Astrocyte of the spinal cord (primary cell): ENCODE measurements at places on chromosomes 7 and 10.

- DNase-seq: no peak
Measured at GRCh38 chr7:2715341-2716231, 27.6 kb downstream of the AMZ1 start.

DNA sequence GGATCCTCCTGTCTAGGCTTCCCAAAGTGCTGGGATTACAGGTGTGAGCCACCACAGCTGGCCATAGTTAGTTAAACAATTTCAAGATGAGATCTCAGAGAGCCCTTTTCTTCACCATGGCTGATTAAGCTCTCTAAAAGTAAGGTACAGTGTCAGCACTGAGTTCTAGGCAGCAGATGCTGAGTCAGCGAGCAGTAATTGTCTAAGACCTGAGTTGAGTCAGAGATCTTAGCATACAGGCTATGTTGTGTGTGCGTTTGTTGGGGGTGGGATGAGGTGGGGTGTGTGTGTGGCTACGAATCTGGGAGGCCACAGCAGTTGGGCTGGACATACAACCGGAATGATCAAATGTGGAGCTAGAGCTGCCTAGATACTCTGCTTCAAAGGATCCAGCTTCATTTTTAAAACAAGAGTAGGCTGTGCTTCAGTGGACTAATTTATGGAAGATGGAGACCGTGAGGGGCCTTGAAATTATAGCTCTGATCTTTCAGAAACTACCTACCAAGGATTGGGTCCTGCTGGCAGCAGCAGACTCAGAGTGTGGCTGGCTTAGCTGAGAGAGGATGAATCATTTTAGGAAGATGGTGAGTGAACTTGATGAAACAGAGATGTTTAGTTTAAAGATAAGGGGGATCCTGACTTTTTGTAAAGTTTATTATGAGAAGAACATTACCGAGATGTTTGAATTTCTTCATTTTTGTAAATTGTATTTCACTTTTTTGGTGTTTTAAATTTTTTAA is 17.5 kb upstream of the MTPN start:
- DNase-seq: peak; percentile 57

DNA sequence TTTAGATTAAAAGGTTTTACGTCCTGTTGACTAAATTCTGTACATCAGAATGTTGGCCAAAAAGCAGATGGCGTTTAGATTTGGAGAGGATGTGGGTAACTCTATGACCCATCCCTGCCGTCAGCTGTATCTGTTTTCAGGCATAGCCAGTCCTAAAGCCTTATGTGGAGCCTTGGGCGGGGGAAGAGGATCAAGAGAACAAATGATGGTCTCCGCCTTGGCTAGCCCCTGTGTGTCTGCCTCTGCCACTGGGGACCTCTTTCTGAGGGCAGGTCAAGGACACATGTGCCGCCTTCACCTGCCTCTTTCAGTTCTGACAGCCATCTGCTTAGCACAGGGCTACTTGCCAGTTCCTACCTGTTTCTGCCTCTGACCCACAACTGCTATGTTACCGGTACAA is 24.1 kb downstream of the PDSS1 start:
- no peak for DNase-seq

DNA sequence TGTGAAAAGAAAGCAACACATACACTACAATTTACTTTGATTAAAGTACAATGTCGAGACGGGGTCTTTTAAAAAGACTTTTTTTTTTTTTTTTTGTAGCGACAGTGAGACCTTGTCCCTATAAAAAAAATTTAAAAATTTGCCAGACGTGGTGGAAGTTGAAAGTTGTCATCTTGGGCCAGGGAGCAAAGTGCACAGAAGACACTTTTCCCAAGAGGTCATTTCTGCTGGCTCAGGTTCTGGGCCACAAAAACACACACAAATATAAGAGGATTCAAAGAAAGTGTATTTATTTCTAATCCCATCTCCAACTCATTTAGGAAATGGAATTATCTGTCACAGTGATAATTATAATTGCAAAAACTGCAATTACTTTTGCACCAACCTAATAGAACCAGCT is 24.7 kb downstream of the SLC26A3 start:
- DNase-seq: no peak

DNA sequence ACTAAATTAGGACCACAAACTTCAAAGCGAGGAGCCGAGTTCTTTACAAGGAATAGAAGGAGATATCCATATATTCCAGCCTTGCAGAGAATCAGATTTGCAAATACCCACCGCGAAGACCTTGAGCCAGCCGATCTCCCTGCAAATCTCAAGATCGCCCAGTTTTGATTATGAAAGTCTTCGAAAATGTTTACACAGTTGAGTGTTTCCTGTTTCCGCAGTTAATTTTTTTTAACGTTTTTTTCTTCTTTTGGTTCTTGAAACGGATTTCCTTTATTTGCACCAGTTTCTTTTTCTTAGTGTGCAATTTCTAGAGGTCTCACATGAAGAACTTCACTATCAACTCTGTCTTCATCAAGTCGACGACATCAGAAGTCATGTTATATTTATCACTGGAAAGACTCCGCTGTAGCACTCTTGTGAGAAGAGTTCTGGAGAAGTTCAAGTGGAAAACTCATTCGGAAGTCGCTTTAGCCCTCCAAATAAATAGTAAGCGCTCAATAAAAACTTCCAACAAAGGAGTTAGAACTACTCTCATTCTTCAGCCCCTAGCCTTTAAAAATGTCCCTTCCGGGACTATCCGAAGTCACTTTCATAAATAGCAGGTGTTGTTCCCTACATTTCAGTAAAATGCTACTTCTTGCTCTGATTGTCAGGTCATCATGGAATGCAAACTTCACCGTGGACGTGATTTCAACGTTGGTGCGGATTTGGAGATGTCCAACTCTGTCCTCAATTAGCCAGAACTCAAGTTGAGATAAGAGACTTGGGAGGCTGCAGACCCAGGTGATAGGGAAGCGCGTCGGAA is 11.9 kb upstream of the SPAG6 start:
- DNase-seq: no peak

DNA sequence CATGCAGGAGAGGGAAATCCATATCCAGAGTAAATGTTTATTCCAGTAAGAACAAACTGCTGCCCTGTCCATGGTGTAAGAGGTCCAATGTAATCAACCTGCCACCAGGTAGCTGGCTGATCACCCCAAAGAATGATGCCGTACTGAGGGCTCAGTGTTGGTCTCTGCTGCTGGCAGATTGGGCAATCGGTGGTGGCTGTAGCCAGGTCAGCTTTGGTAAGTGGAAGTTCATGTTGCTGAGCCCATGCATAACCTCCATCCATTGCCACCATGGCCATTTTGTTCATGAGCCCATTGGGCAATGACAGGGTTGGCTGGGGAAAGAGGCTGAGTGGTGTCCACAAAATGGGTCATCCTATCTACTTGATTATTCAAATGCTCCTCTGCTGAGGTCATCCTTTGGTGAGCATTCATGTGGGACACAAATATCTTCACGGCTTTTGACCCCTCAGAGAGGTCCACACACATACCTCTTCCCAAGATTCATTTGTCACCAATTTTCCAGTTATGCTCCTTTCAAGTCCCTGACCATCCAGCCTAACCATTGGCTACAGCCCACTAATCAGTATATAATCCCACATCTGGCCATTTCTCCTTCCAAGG is 23.3 kb upstream of the PAPSS2 start:
- DNase-seq: no peak

DNA sequence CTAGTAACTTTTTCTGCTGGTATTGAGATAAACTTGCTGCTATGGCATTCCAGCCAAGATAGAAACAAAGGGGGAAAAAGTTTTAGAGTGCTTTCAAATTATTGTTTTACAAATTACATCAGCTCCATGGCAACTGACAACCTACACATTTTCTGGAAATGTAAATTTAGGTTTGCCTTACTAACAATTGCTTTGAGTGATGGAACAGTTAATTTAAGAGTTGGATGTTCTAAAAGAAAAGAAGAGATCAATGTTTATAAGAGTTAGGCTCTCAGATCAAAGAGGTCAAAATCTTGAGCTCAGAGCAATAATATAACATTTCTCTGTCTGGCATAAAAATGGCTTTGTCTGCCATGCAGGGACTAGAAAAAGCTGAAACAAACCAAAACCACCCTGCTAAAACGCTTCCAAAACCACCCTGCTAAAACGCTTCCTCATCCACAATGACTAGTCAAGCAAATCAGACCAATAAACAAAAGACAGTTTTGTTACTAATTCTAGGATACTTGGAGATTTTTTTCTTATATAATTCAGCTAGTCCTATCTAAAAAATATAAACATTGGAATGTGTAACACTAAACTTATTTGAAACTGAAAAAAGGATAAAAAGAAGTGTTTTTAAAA is 32.3 kb downstream of the ORC5 start:
- DNase-seq: no peak

- no peak for DNase-seq
Measured at GRCh38 chr10:11159543-11160215, 142.0 kb downstream of the CELF2 start.

- DNase-seq: no peak
Measured at GRCh38 chr10:72277340-72277995, 3.7 kb downstream of the DDIT4 start.

- no peak for DNase-seq
Measured at GRCh38 chr10:57333880-57334279, 933.8 kb downstream of the IPMK start.

- DNase-seq: peak; percentile 66
Measured at GRCh38 chr7:106598663-106599342, 62.2 kb downstream of the CCDC71L start.

DNA sequence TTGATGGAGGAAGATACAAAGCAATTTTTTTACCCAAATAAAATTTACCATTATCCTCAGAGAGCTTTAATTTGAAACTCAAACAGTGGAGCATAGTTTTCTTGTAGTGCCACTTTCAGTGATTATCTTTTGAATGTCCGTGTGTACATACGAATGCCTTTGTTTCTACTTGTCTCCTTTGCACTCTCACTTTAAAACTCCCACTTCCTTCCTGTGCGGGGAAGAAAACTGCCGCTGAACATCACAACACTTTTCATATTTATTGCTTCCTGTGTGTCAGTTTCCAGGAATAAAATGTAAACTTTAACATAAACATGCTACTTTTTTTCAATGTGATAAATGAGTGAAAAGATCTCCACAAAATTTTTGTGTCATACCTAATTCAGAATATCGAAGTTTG is 102.4 kb downstream of the SEMA3A start:
- DNase-seq: no peak

DNA sequence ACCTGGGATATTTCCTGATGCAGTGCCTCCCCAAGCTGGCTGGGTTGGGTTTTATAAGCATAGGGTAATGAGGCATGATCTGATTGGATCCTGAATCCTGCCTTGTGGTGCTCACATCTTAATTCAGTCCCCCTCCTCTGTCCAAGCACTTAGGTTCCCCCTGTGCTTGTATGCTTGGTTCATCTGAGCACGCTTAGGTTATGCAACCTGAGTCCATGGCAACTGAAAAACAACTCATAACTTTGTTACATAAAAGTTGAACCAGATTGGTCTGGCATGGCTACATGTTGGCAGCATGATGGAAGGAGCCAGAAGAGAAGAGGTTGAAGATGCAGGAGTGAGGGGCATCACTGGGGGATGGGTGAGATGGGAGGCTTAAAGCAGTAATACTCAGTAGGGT is 57.3 kb upstream of the OSBPL3 start:
- DNase-seq: no peak

DNA sequence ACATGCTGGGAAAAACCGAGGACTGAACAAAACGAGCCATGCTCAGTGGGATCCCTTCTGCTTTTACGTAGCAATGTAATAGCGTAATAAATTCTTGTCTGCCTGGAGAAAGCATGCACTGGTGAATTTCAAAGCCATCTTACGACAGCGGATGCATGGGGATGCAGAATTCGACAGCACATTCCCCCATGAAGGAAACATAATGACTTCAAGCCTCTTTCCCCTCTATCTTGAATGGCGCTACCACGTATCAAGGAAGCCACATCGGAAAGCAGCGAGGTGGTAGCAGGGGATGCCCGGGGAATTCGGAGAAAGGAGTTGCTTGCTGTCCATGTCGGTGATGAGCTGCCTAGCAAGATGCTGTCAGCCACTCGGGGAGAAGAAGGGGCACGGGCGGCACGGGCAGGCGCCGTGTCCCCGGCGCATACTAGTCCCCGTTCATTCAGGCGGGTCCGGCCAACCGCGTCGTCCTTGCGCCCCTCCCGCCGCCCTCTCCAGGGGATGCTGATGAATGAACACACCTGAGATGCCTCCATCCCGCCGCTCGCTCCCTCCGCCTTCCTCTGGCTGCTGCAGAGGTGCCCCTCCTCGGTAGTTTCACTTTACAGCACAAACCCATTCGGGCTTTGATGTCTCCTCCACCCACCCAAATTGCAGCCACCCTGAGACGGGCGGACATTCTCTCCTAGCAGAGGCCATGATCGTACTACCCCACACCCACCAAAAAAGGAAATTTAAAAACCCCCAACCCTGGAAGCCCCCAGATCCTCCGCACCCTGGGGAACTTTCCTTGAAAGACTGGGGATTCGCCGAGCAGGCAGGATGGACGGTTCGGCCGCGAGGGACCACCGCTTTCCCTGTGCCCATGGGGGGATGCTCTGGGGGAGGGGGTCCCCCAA is 644 bp downstream of the SORBS1 start:
- DNase-seq: peak; percentile 36

- no peak for DNase-seq
Measured at GRCh38 chr7:35252612-35253459, 1.1 kb downstream of the TBX20 start.

DNA sequence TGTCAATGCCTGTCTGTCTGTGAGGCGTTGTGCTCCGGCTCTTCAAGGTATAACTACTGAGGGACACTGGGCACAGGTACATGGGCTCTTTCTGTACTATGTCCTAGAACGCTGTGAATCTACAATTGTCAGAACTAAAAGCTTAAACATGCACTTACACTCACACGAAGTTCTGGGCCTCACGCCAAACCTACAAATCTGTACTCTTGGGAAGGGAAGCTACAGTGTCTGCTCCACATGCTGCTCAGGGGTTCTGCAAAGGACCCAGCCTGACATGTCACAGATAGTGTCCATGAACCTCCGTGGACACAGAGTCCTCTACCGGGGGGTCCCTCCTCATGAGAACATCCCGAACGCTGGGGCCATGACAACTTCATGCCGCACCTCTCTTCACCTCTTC is 268.7 kb downstream of the WDR37 start:
- no peak for DNase-seq

DNA sequence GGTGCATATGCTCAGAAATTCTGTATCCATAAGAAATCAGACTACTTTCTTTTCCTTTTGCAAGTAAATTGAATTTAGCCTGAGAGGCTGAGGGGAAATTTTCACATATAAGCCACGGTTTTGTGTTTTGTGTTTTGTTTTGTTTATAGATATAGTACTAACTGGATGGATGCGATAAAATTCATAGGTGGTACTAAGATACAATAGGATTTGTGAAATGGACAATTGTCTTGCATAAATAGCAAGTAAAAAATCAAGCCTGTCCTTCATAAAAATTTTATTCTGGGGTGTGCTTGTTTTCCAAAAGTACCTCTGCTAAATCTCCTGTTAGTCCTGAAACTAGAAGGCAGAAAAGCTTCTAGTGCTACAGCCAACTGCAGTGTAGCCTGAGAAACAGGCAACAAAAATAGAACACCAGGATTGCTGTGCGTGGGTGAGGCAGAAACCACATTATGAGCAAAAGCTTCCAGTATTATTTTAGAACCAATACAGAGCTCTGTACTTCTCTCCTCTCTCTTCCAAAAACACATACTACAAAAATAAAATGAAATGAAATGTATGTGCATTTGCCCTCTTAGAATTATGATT is 634 bp upstream of the HDAC9 start:
- peak; percentile 71 for DNase-seq
